ENCODE measurements at places on chromosomes 6 and 20.

- no peak for DNase-seq
Observed at GRCh38 chr6:126535138-126535537, 195.2 kb downstream of the CENPW start.

GRCh38 chr6:34791701-34792604 lies at the start of gene BLTP3A:
Gene BLTP3A (plus strand): TSS chr6:34792083. CDS start chr6:34792251, 168 bp downstream.
- DNase-seq: no peak

GRCh38 chr6:144418959-144419545 lies 133.9 kb downstream of the UTRN start:
- DNase-seq: no peak

- DNase-seq: no peak
Observed at GRCh38 chr6:72559067-72559466, 62.8 kb upstream of the KCNQ5 start.

- DNase-seq: no peak
Observed at GRCh38 chr6:33918175-33918695, 114.4 kb upstream of the MLN start.

GRCh38 chr6:72974276-72974675 lies 251.0 kb downstream of the KHDC1L start:
- DNase-seq: no peak

- no peak for DNase-seq
Observed at GRCh38 chr6:85272592-85272991, 177.3 kb upstream of the NT5E start.
